Activated CD4-positive, alpha-beta T cell treated with anti-CD3 and anti-CD28 coated beads, Interleukin-2, amount 10 ng/mL, durations not matched to agents 24 days and 14 days (primary cell): ENCODE measurements at places on chromosomes 12 and 14. TPM values are rescaled to one million over a fixed set of nuclear protein-coding genes. Genes with fewer than 3 reads are reported as not detected.
A peak's percentile ranks its signal among the peaks of the same experiment; 100 is the strongest.

The REP15 gene
- 0.69 and 0.77 TPM in 2 replicates for total RNA-seq

DNA sequence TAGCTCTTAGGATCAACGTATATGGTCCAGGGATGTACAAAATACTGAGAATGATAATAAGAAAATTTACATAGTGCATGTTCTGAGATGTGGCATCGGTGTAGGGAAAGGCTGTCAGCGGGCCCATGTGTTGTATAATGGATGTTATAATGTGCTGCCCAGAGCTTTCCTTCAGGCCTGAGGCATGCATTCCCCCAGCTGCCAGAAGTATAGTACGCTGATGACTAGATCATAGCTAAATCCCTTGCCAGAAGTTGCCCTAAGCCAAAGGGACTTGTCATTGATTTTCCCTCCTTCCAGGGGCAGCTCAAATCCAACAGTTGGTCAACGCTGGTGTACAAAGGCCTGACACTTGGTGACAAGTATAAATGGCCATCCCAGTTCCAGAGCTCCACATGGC is 6.5 kb upstream of the OR11G2 start:
- H3K27ac ChIP-seq = no peak overlapping the region
- no peaks in the 10 kb centered on the region for H3K4me1 ChIP-seq
- DNase-seq = no peak
- no peaks in the 10 kb centered on the region for H3K36me3 ChIP-seq
- peaks cover 2% of the 10 kb centered on the region for H3K27me3 ChIP-seq

The BBOF1 gene
- 0.57 and 0.72 TPM in 2 replicates for total RNA-seq

The OVCH1 gene
- not detected in 2 replicates for total RNA-seq

DNA sequence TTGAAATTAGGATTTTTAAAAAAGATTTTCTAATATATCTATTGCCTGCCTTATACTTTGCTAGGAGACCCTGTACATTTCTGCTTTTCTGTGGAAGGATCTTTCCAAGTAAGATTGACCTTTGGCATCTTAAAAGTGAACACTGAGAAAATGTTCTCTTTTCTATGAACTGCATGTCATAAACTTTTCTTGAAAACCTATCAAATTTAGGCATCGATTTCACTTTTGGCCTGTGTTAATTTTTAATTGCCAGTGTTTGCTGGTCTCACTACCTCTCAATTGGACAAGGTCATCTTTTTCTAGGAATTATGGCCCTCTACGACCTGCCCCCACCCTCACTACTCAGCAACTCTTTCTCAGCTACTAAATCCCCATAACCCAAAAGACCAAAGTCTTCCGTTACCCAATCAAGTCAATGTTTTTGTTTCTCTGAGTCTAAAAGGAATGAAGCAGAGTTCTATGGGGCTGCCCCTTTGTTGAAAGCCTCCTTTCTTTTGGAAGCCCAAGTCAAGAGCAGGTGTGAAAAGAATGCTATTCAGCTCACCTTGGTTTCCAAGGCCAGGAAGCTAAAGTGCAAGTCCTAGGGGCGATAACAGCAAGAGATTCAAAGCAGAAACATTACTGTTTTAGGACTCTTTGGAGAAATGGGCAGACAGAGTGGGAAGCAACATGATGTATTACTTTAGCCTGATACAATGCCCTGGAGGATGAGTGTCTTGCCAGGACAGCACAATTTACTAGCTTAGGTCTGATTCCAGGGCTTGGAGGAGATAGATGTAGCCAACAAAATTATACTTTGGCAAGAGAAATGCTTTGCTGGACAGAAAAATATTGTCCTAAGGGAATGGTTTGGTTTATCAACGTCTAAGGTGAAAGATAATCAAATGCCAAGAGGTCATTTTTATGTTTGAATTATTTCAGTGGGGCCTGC is 55.0 kb downstream of the IGF1 start:
- no peak for DNase-seq
- no peaks in the 10 kb centered on the region for H3K36me3 ChIP-seq
- no peak overlapping the region for H3K4me3 ChIP-seq
- H3K4me1 ChIP-seq = peaks cover 10% of the 10 kb centered on the region

The KRT71 gene
- not detected in 2 replicates for total RNA-seq

- no peak overlapping the region for H3K4me3 ChIP-seq
- no peaks in the 10 kb centered on the region for H3K36me3 ChIP-seq
- H3K4me1 ChIP-seq = no peaks in the 10 kb centered on the region
- H3K27ac ChIP-seq = no peak overlapping the region
These were observed 89.7 kb downstream of the PIWIL1 start for GRCh38 chr12:130427381-130427887.

- no peak overlapping the region for H3K4me3 ChIP-seq
- no peaks in the 10 kb centered on the region for H3K4me1 ChIP-seq
- no peak for DNase-seq
- no peaks in the 10 kb centered on the region for H3K36me3 ChIP-seq
These were observed 150.1 kb upstream of the LRIG3 start for GRCh38 chr12:59070322-59070933.

- no peaks in the 10 kb centered on the region for H3K4me1 ChIP-seq
- H3K36me3 ChIP-seq = no peaks in the 10 kb centered on the region
- no peaks in the 10 kb centered on the region for H3K27me3 ChIP-seq
- no peak overlapping the region for H3K27ac ChIP-seq
These were observed 322.1 kb upstream of the ATP2B1 start for GRCh38 chr12:90030726-90031125.

DNA sequence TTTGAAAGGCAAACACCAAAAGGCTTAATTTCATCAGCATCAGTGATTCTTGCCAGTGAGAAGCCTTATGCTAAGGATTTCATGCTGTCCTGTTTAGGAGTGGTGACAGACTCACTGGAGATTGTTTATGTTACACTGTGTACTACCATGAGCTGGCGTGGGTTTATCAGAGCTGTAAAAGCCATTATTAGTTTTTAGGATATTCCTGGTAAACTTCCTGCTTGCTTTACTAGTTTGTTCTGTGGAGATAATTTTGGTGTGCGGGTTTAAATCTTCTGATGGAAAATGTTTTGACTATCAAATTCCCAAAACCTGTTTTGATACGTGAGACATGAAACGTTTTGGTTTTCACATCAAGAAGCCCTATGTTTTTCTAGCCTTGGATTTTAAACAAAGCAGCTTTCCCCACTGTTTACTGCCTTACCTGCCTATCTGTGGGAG is 15.2 kb downstream of the PPFIBP1 start:
- no peak overlapping the region for H3K27ac ChIP-seq
- H3K4me1 ChIP-seq = peaks cover 13% of the 10 kb centered on the region
- peaks cover 3% of the 10 kb centered on the region for H3K27me3 ChIP-seq

The TMPRSS12 gene
- total RNA-seq = not detected in 2 replicates

DNA sequence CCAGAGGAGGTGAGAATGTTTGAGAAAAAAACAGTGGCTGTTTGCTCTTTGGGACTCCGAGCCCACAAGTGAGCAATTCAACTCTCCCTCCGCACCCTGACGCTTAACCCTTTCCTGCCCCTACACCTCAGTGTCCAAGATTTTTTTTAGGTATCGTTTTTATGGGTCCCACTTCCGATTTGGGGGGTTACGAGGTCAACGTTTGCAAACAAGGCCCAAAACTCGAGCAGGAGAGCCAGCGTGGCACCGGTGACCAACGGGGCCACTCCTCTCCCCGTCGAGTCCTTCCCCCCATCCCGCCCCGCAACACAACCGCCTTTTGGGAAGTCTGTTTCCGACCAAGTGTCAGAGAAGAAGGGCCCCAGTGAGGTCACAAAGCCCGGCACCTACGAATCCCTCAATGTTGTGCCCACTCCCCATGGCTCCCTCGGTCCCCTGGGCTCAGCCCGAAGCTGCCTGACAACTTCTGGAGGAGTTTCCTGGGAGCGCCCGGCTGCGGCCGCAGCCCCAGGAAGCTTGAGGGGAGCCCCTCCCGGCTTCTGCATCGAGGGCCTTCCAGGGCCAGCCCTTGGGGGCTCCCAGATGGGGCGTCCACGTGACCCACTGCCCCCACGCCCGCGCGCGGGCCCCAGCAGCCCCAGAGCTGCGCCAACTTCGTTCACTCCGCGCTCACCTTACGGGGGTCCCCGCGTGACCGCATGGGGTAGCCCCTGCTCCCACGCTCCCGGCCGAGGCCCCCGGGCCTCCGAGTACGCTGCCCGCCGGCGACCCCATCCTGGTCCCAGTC is 1.2 kb downstream of the CDK2AP1 start:
- H3K27ac ChIP-seq = peak overlapping the region; percentile 83
- H3K27me3 ChIP-seq = no peaks in the 10 kb centered on the region
- peak; percentile 73 for DNase-seq
- H3K4me1 ChIP-seq = peaks cover 16% of the 10 kb centered on the region
- peaks cover 2% of the 10 kb centered on the region for H3K36me3 ChIP-seq

DNA sequence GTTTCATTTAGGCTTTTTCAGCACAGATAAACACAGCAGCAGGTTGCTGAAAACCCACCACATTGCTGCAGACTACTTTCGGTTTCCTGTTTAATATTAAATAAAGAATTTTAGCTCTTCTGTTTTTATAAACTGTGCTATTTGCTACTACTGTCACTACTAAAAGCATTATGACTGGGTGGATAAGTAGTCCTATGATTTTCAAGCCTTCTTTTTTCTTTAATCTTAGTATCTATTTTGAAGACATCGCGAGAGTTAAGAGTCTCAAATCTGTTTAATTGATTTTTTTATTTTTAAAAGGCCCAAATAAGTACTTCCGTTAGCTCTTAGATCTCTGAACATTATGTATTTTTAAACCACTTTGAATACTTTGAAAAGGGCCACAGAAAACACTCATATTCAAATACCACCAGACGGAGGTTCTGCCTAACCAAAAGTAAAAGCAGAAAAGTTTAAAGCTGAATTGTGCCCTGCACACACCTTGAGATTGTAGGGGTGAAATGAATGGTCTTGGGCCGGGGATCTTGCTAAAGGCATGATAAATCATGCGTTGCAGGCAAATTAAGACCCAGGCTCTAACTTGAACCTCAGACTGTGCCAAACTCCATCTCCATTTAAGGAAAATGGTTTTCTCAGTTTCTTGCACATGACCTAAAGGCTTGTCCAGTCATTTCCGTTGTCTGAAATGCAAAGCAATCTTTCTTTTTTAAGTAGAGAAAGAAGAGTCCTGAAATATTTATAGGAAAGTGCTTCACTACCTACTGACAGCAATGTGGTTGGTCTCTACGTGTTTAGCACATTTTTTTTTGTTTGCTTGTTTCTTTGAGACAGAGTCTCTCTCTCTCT is 13.6 kb upstream of the FOXN3 start:
- DNase-seq = peak; percentile 85
- peaks cover 7% of the 10 kb centered on the region for H3K36me3 ChIP-seq
- peak overlapping the region; percentile 78 for H3K4me3 ChIP-seq
- peak overlapping the region; percentile 92 for H3K27ac ChIP-seq

The C12orf54 gene
- total RNA-seq = not detected in 2 replicates

GRCh38 chr12:111408116-111408440 is 2.4 kb downstream of the SH2B3 start:
- no peaks in the 10 kb centered on the region for H3K27me3 ChIP-seq
- H3K36me3 ChIP-seq = peaks cover 24% of the 10 kb centered on the region
- H3K27ac ChIP-seq = peak overlapping the region; percentile 96
- H3K4me3 ChIP-seq = peak overlapping the region; percentile 99
- peaks cover 63% of the 10 kb centered on the region for H3K4me1 ChIP-seq

GRCh38 chr12:102769323-102769916 is 147.6 kb downstream of the PAH start:
- no peak overlapping the region for H3K4me3 ChIP-seq
- H3K36me3 ChIP-seq = no peaks in the 10 kb centered on the region
- H3K27ac ChIP-seq = no peak overlapping the region
- DNase-seq = peak; percentile 81

- no peaks in the 10 kb centered on the region for H3K4me1 ChIP-seq
- H3K27ac ChIP-seq = no peak overlapping the region
- H3K36me3 ChIP-seq = no peaks in the 10 kb centered on the region
- DNase-seq = no peak
These were observed 395.0 kb downstream of the EGLN3 start for GRCh38 chr14:33555710-33556350.

- no peak overlapping the region for H3K4me3 ChIP-seq
- no peak for DNase-seq
- peaks cover 26% of the 10 kb centered on the region for H3K27me3 ChIP-seq
- no peak overlapping the region for H3K27ac ChIP-seq
- peaks cover 6% of the 10 kb centered on the region for H3K4me1 ChIP-seq
- no peaks in the 10 kb centered on the region for H3K36me3 ChIP-seq
These were observed 14.0 kb upstream of the STRAP start for GRCh38 chr12:15868186-15868585.

- no peak for DNase-seq
- no peaks in the 10 kb centered on the region for H3K4me1 ChIP-seq
- H3K27ac ChIP-seq = no peak overlapping the region
These were observed 104.1 kb downstream of the VEZT start for GRCh38 chr12:95321516-95322246.

DNA sequence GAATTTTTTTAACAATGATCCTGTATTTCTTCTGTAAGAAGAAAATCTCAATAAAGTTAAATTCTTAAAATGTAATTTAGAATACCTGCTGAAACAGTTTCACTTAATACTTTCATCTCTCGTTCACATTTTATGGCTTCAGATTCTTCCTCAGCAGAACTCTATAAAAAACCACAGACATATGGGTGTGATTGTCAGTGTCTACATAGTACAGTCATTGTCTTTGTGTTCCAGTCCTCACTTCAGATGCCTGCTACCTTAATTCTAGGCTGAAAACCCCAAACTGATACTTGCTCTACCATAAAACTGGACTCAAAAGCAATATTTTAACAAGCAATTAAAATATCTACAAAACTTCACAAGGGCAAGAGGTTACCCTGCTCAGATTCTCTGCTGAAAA is 71.8 kb downstream of the DNAI7 start:
- no peak overlapping the region for H3K4me3 ChIP-seq
- H3K4me1 ChIP-seq = no peaks in the 10 kb centered on the region
- H3K27me3 ChIP-seq = peaks cover 1% of the 10 kb centered on the region
- H3K36me3 ChIP-seq = no peaks in the 10 kb centered on the region
- no peak overlapping the region for H3K27ac ChIP-seq

GRCh38 chr14:76829013-76829365 is 2.8 kb downstream of the LRRC74A start:
- H3K27ac ChIP-seq = no peak overlapping the region
- H3K27me3 ChIP-seq = peaks cover 10% of the 10 kb centered on the region
- H3K4me3 ChIP-seq = no peak overlapping the region
- H3K36me3 ChIP-seq = no peaks in the 10 kb centered on the region
- H3K4me1 ChIP-seq = no peaks in the 10 kb centered on the region
- no peak for DNase-seq

GRCh38 chr14:99441157-99441870 is 39.3 kb downstream of the SETD3 start:
- H3K36me3 ChIP-seq = peaks cover 31% of the 10 kb centered on the region
- peaks cover 27% of the 10 kb centered on the region for H3K4me1 ChIP-seq
- H3K27ac ChIP-seq = peak overlapping the region; percentile 30

- peak overlapping the region; percentile 59 for H3K27ac ChIP-seq
- H3K36me3 ChIP-seq = no peaks in the 10 kb centered on the region
- DNase-seq = peak; percentile 75
- H3K4me1 ChIP-seq = peaks cover 10% of the 10 kb centered on the region
These were observed 84.1 kb upstream of the GNG2 start for GRCh38 chr14:51776102-51776894.

- no peak for DNase-seq
- no peak overlapping the region for H3K4me3 ChIP-seq
- H3K27me3 ChIP-seq = peaks cover 4% of the 10 kb centered on the region
- no peaks in the 10 kb centered on the region for H3K4me1 ChIP-seq
These were observed 80.8 kb downstream of the PRIMA1 start for GRCh38 chr14:93707475-93707874.

- peaks cover 42% of the 10 kb centered on the region for H3K4me1 ChIP-seq
- H3K36me3 ChIP-seq = peaks cover 36% of the 10 kb centered on the region
- H3K27ac ChIP-seq = peak overlapping the region; percentile 34
- no peak overlapping the region for H3K4me3 ChIP-seq
These were observed 2.1 kb downstream of the CBX5 start for GRCh38 chr12:54277823-54278276.

The DNAI7 gene
- total RNA-seq = not detected in 2 replicates

The CLECL1 gene
- 5.3 and 9.1 TPM in 2 replicates for total RNA-seq

GRCh38 chr12:87427770-87428169 is 601.4 kb downstream of the C12orf50 start:
- no peak overlapping the region for H3K4me3 ChIP-seq
- no peaks in the 10 kb centered on the region for H3K4me1 ChIP-seq
- no peak overlapping the region for H3K27ac ChIP-seq
- DNase-seq = no peak
- no peaks in the 10 kb centered on the region for H3K36me3 ChIP-seq
- no peaks in the 10 kb centered on the region for H3K27me3 ChIP-seq

The TAS2R43 gene
- total RNA-seq = 1.2 and 1.3 TPM in 2 replicates
